NCI-H1105 (cell line): ENCODE measurements at places on chromosomes 16 and 17.
A peak's percentile ranks its signal among the peaks of the same experiment; 100 is the strongest.

GRCh38 chr16:31357324-31358109 lies 2.5 kb downstream of the ITGAX start:
- DNase-seq = no peak

DNA sequence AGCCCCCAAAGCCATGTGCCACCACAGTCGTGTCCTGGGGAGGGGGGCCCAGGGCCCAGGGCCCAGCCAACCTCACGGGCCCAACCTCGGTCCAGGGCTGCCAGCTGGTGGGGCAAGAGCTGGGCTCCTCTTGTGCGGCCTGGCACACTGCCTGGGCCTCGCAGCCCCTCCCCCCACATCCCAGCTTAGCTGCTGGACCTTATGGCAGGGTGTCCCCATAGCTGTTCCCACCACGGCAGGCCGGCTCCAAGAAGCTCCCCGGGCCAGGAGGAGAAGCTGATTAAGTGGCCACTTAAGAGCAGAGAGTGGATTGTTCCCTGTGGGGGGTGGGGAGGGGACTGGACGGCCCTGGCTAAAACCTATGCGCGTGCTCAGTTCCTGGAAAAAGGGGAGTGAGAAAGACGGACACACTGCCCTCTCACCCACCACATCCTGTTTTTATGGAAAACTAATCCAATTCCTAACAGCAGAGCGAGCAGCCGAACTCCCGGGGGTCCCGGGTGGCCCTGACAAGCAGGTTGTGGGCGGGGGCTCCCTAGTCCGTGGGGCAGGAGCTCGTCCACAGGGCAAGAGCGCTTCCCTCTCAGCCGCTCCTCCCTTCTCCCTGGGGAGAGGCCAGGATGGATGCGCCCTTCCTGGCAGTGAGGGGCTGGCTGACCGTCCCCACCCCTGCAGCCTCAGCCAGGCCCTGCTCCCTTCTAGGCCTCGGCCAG lies 16.8 kb downstream of the PIEZO1 start:
- DNase-seq = no peak

GRCh38 chr17:77146882-77147281 lies 6.1 kb downstream of the SEC14L1 start:
- DNase-seq = no peak

- no peak for DNase-seq
Observed at GRCh38 chr17:72259922-72260321, 139.1 kb downstream of the SOX9 start.

GRCh38 chr17:6528557-6528956 lies 27.8 kb downstream of the PITPNM3 start:
- DNase-seq = no peak

DNA sequence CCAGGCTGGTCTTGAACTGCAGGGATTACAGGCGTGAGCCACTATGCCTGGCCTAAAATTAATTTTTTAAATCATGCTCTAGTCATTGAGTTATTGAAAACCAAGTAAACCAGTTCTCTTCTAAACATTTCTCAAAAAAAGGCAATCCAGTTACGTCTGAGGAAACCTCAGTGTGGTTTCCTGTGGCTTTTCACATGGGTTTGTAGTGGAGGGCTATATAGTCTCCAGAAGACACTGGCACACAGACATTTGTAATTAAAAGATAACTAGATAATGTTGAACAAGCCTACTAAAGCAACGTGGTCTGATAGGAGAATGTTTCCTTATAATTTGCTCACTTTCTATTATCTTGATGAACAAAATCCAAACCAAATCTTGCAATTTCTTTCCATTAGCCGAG lies 5.2 kb upstream of the TOB1 start:
- DNase-seq = no peak

GRCh38 chr16:5506021-5506420 lies 408.4 kb upstream of the EEF2KMT start:
- DNase-seq = no peak

- no peak for DNase-seq
Observed at GRCh38 chr17:6701719-6702118, 11.4 kb downstream of the SLC13A5 start.

DNA sequence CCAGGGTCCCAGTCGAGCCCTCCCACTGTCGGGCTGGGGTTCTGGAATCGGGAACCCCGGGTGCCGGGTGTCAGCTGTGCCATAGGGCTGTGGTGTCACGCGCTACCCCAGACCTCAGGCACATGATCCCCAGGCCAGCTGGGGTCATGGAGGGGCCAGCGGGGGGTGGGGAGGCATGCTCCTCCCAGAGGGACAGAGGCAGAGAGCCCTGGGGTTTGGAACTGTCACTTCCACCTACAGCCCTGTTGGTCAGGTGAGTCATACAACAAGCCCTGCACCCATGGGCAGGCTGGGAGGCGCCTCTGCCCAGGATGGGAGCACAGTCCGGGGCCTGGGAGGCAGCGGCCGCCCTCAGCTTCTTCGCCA lies 63.0 kb downstream of the BAIAP2 start:
- no peak for DNase-seq

GRCh38 chr17:17933775-17934174 lies 38.4 kb downstream of the TOM1L2 start:
- no peak for DNase-seq

DNA sequence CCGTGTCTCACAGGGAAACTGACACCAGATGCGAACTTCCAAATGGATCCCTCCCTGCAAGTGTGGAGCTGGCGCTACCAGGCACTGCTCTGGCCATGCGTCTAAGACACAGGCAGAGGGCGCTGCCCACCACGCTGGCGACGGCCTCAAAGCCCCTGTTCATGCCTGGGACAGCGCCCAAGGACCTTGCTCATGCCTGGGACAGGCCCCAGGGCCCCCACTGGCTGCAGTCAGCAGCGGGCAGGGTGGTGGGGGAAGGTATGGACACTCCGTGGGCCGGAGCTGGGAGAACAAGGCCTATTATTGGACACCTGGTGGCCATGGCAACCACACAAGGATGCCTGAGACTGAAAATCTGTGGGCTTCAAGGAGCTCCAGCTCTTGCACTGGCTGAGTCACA lies 8.8 kb downstream of the ZG16B start:
- peak; percentile 3 for DNase-seq

- DNase-seq = peak; percentile 25
Observed at GRCh38 chr17:19762515-19762961, 14.4 kb upstream of the ALDH3A1 start.

- DNase-seq = no peak
Observed at GRCh38 chr16:8113843-8114242, 476.5 kb downstream of the TMEM114 start.

GRCh38 chr16:86990451-86990850 lies 326.7 kb downstream of the C16orf95 start:
- DNase-seq = no peak
